ENCODE measurements at places on chromosomes 1 and 21.

- DNase-seq = no peak
Measured at GRCh38 chr1:3463408-3463863, 9.0 kb downstream of the ARHGEF16 start.

DNA sequence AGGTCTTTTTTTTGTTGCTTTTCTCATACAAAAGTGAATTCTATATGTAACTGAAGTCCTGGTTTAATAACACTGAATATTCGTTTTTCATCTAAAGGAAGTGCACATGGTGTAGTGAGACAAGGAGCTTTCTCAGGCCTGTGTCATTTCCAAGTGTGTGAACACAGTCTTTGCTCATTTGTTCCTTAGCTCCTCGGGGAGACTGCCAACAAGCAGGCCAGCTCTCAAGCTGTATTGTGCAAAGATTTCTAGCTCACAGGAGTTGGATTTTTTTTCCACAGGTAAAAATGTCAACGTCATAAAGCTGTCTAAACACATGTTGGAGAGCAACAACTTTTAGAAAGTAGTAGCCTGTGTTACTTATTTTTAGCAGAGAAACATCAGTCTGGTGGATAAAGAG, 87.8 kb upstream of the S1PR1 start:
- DNase-seq = no peak

GRCh38 chr1:222233444-222234158, 314.3 kb downstream of the HHIPL2 start:
- no peak for DNase-seq

- no peak for DNase-seq
Measured at GRCh38 chr21:42319376-42319775, 4.2 kb upstream of the TFF3 start.

DNA sequence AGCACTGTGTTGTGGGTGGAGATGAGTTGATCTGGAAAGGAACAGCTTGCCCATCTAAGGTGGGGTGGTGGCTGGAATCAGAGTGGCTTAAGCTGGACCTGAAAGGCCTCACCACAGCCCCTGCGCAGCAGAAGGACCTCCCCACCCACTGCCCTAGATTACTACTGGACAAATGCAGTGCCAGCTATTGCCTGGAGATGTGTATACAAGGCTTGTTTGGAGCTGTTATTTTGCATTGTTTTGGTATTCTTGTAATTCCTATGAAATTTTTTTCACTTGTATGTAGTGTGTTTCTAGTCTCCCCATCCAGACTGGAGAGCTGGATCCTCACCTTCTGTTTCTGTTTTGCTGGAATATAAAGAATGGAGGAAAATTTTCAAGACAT, 1.3 kb upstream of the SLC30A1 start:
- DNase-seq = no peak

DNA sequence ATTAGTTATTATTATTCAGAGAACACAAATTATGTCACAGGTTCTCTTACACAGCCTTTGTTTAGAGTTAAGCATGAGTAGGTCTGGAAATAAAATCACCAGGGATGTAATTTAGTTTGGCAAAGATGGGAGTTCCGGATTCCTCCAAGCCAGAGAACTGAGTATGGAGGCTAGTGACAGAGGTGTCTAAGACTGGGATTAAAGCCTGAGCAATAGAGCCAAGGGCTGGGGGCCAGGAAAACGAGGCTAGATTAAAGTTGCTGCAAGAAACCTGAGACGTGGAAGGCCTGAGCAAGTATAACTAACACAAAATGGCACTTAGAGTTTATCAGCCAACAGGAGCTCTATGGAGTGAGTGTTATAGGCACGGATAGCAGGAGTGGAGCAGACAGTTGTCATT, 381.6 kb downstream of the SRGAP2C start:
- no peak for DNase-seq

GRCh38 chr1:29122682-29123052, 1.0 kb downstream of the TMEM200B start:
- no peak for DNase-seq

DNA sequence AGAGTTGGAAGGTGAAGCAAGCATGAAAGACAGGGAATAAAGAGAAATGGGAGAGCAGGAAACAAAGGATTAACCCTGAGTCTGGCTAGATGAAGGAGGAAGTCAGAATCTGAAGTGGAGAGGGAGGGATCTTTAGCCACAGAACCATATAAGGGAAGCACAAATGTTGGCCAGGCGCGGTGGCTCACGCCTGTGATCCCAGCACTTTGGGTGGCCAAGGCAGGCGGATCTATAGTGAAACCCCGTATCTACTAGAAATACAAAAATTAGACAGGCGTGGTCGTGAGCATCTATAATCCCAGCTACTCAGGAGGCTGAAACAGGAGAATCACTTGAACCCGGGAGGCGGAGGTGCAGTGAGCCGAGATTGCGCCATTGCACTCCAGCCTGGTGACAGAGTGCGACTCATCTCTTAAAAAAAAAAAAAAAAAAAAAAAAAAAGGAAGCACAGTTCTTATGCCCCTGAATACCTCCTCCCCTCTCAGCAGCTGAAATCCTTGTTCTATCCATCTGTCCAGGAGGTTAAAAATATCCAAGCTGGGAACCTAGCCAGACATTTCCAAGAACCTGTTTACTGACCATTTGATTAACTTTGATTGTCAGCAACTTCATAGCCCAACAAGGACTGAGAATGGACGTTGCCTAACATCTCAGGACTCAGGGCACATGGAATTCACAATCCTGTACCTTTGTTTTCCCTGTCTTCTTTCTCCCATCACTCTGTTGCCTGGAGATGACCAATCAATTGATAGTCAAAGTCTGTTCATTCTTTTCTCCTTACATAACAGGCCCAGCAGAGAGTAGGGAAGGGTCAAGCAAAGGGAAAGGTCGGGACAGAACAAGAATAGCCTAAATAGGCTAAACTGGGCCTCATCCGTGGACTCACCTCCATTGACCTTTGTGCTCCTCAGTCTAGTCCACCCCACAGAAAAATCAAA, 10.6 kb downstream of the TXNIP start:
- no peak for DNase-seq

DNA sequence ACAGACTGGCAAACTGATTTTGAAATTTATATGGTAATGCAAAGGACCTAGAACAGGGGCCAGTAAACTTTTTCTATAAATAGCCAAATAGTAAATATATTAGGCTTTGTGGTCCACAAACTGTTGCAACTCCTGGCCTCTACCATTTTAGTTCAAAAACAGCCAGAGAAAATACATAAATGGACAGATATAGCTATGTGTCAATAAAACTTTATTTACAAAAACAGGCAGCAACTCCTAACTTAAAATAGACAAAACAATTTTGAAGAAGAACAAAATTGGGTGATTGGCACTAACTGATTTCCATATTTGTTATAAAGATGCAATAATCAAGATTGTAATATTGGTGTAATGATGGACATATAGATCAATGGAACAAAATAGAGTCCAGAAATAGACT, 6.7 kb upstream of the TRAF5 start:
- DNase-seq = no peak

GRCh38 chr1:14365301-14365988, 233.0 kb upstream of the KAZN start:
- no peak for DNase-seq

GRCh38 chr1:207897188-207897587, 13.7 kb downstream of the CD34 start:
- no peak for DNase-seq

DNA sequence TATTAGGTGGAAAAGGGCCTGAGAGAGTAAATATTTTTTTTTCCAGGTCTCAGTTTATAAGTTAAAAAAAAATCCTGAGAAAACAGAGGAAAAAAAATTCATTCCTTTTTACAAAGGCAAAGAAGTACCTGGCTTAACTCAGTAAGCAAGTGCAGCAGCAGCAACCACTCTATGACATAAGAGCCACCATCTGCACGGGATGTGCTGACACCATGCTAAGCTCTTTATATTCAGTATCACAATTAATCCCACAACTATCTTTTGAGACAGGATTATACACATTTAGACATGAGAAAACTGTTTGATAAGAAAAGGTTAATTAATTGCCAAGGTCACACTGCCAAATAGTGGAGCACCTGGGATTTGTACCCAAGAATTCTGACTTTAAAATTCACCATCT, 13.4 kb upstream of the DPT start:
- no peak for DNase-seq

DNA sequence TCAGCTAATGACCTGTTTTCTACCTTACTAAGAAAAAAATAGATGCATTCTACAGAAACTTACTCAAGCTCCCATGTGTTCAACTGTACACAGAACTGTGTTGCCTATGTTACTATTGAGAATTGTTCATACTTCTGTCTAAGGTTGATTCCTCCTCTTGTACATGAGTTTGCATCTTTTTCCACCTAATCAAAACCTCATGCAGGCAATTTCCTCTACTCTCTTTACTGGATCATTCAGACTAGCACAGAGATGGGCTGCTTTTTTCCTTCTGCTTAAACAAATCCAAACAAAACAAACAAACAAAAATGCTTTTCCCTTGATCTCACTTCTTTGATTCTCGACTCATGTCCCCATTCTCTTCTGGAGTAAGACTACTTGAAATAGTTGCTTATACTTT, 58.8 kb upstream of the PTGFR start:
- no peak for DNase-seq

- no peak for DNase-seq
Measured at GRCh38 chr21:46171585-46171984, 12.7 kb downstream of the SPATC1L start.

DNA sequence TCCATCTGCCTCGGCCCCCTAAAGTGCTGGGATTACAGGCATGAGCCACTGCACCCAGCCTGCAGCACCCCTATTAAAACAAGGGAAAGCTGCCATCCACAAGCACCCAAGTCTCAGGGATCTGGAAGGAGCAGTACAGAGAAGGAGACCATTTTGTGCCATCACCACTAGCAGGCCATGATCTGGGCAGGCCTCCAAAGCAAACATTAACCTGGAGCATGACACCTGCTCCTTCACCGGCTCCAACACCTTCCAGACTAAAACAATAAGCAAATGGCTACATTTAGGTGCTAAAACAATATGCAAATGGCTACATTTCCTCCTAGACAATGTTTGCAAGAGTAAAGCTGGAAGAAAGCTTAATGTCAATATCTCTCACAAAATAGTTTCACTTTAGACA, 16.7 kb downstream of the MEAF6 start:
- no peak for DNase-seq

- no peak for DNase-seq
Measured at GRCh38 chr1:201312298-201312697, 29.0 kb downstream of the PKP1 start.

DNA sequence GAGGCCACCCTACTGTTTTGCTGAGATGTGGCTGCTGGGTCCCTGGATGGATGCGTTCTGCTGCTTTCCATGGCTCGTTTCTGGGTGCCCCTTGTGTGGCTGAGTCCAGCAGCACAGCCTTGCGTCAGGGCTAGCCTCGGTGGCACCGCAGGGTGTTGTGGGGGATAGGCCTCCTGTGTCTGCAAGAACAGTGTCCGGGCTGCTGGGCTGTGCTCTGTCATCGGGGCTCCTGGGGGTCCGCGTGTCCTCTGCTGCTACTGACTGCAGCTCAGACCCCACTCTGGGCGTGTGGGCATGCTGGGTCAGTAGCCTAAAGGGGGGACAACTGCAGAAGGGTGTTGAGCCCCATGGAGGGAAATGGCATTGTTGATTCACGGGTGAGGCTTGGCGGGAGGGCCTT, 4.9 kb downstream of the RRP1 start:
- DNase-seq = no peak

DNA sequence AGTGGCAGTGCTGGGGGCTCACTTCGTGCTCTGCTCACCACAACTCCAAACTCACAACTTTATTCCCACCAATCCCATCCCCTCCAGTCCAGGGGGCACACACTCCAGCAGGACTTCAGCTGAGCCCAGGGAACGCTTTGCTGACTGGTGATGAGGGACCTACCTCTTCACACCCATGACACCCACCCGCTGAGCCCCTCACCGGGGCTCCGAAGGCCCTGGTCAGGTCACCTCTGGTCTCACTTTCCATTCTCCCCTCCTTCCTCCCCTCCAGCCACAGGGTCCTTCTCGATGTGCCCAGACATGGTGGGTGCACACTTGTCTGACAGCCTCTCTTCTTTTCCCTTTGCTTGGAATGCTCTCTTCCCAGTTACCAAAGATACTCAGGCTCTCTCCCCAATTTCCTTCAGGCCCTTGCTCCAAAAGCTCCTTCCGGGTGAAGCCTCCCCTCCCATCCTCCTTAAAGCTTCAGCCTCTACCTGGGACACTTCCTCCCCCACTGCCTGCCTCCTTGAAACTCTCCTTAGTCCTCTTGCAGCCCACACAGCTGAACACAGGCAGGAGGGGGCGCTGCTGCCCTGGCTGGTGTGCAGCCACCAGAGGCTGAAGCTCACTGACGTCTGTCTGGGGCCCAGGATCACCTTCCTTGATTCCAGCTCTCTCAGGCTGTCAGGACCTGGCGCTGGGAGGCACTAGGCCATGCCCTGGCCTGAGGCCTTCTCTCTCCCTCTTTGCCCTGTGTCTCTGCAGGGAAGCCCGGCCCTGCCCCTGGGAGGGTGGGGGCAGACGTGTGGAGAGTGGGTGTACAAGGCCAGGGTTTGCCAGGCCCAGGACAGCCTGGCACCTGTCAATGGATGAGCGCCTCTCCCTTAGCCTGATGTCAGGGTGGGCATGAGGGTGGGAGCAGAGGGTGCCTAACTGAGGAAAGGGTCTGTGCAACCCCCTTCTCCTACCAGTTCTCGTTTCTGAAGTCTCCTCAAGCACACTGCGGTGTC, 1.6 kb downstream of the KCNE1 start:
- peak; percentile 60 for DNase-seq

DNA sequence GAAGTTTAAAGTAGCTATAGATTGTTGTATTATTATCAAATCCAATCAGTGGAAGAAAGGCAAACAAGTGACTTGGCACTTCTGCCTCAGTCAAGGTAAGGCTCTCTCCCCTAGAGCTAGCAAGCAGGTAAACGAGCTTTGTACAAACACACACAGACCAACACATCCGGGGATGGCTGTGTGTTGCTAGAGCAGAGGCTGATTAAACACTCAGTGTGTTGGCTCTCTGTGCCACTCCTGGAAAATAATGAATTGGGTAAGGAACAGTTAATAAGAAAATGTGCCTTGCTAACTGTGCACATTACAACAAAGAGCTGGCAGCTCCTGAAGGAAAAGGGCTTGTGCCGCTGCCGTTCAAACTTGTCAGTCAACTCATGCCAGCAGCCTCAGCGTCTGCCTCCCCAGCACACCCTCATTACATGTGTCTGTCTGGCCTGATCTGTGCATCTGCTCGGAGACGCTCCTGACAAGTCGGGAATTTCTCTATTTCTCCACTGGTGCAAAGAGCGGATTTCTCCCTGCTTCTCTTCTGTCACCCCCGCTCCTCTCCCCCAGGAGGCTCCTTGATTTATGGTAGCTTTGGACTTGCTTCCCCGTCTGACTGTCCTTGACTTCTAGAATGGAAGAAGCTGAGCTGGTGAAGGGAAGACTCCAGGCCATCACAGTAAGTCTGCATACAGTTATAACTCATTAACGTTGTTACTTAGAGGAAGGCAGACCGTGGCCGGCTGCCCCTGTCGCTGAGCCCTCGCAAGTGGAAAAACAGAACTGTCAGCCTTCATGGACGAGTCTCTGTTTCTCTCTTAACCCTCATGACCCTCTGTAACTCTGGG, at the start of gene PALMD:
Gene PALMD, plus strand, starts transcription at position 415 of the 833 bp plus-strand sequence. Its CDS starts 205 bp downstream, at position 620.
- DNase-seq = no peak

DNA sequence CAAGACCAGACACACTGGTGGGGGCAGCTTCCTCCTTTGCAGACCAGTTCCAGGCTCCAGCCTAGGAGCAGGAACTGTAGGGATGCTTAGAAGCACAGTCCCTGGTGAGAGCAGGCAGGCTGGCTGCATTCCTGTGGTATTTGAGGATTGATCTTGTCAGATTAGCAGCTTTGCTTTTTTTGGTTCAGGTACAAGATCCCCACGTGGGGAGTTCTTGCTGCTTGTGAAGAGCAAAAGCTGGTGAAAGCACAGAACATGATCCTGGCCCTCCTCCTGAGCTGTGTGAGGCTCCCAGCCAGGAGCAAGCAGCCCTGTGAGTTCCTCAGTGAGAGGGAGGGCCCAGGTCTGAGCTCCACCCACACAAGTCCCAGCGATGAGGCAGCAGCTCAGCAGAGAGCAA, 75.3 kb upstream of the ARTN start:
- no peak for DNase-seq

All from stimulated activated CD4-positive, alpha-beta T cell treated with anti-CD3 and anti-CD28 coated beads, Interleukin-4, amount 100 ng/mL, for 24 hours (primary cell).